ENCODE measurements at places on chromosomes 3 and 15.

DNA sequence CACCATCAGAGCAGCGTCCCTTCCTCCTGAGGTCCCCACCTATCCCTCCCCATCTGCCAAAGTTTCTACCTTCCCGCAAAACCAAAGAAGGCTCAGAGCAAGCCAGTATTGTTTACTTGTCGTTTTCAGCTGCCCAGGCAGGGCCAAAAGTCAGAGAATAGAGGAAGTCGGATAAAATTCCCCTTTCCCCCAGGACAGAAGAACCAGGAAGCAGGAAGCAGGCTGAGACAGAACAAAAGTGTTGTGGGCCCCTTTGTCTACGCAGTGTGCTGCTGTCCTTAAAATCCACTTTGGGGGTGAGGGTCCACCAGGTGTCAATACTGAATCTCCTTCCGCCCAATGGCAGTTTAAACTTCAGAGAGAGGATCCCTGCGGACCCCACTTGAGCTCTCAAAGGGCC, 18.5 kb upstream of the RPL32 start:
- no peak for DNase-seq

DNA sequence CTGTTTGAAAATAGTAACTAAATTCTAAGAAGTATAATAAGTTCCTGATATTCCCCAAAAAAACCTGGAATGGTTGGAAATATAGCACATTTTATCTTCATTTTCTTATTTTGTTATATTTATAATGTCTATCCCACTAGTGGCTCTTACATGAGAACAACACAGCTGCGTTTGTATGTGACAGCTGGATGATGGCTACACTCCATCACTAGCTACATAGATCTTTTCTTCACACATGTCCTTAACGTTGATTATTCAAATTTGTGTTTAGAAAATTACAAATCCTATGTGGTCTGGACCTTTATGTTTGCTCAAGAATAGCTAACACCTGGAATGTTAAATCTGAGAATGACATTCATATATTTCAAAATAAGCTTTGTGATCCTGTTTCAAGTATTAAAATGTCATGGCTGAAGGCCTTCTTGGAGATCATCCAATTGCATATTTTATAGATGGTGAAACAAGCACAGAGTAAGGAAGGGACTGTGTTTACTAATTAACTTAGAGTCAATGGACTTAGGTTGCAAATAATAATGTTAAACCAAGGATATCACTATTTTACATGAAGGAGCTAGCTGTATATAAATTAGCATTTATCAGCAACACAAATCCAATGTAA, 60.8 kb downstream of the ATP13A5 start:
- DNase-seq: no peak

DNA sequence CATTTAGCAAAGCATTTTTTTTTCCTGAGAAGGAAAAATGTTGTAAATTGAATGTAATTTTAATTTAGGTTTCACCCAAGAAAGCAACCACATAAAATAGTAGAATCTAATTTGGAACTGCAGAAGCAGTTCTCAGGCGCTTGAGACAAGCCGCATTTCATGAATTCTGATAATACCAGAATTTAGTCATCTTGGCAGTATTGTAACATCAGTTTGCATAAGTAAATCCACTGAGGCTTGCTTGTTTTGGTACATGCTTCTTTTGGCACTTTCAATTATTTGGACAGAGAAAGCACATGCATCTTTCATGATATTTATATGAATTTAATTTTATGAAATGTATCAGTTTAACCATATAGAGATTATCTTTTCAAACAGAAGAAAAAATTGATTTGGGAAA, 389.7 kb upstream of the ROBO1 start:
- no peak for DNase-seq

DNA sequence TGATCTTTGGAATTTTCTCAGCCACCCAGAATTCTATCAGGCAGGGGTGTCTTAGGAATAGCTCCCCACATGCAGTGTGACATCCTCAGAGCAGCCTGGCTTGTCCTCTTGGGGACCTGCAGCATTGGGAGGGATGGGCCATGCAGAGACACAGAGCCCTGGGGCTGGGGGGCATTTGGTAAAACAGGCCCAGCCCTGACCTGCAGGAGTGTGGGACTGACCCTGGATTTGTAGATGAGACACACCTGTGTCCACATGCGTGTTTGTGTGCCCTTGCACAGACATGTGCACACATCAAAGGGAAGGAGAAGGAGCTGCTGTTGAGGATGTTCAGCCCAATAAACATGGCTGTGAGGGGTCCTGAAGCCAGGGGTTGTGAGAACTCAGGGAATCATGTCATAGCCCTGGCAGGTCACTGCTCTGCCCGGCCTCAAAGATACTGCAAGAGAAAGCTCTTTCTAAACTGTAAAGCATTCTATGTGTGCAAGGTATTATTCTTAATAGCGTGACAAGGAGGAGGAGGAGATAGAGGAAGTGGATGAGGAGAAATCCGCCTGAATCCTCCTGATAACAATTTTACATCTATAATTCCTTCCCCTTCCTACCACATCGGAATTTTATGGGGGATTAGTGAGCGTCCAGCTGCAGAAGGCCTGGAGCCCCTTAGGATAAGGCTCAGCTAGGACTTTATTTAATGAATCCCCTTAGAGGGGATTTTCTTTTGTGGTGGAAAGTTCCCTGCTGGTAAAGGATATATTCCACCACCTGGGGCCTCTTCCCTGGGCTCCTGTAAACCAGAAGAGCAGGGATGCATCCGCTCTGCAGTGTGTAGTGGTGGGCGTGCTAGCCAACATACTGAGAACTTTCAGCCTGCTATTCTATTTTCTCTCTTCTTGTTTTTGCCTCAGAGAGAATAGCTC, 245.5 kb downstream of the EPHB1 start:
- no peak for DNase-seq

- DNase-seq: no peak
Measured at GRCh38 chr15:35545316-35545823, 595 bp downstream of the DPH6 start.

- no peak for DNase-seq
Measured at GRCh38 chr3:50518436-50518835, 15.0 kb upstream of the CACNA2D2 start.

DNA sequence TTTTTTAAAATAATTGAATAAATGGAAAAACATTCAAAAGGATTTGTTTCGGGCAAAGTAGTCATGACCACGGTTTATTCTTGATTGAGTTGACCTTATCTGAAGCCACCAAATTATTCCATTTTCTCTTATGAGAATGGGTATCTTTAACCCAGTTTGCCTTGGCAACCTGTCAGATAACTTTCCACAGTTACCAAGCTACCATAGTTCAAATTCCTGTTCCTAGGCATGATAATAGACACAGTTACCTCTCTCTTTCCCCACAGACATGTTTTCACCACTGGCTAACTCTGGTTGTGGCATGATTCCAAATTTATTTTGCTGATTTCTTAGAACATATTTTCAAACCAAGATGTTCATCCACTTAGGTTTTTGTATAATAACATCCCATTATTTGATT, 84.9 kb downstream of the NECTIN3 start:
- DNase-seq: no peak

- no peak for DNase-seq
Measured at GRCh38 chr3:177111541-177111949, 85.7 kb downstream of the TBL1XR1 start.

DNA sequence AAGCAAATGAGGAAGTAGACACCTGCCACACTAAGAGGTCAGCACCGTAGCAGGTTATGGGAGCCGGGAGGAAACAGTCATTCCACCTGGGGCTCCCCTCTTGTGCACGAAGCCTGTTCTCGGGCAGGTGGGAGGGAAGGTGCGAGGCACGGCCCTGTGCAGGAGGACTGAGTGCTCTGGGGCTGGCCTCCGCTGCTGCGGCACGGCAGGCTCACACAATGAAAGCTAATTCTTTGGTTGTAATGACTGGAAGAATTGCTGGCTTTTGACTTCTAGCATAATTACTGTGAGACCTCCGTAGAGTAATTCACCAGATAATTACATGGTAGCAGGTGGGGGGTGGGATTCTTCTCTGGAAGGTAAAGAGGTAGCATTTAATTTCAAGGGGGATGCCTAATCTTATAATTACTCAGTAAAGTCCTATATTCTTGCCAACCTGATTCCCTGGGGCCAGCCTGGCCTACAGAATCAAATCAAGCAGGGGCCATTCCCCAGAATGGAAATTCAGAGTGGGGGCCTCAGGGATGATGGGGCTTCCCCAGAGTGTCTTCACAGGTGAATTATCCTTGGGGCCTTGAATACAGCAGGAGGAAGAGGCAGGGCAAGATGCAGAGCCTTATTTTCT, 129.1 kb downstream of the TPRA1 start:
- no peak for DNase-seq
